NCI-H1105 treated with DMSO at 0.1 percent for 48 hours (cell line): ENCODE measurements at places on chromosomes 4 and X.
A peak's percentile ranks its signal among the peaks of the same experiment; 100 is the strongest.

GRCh38 chr4:145769450-145770037, 89.6 kb downstream of the C4orf51 start:
- no peak for DNase-seq

DNA sequence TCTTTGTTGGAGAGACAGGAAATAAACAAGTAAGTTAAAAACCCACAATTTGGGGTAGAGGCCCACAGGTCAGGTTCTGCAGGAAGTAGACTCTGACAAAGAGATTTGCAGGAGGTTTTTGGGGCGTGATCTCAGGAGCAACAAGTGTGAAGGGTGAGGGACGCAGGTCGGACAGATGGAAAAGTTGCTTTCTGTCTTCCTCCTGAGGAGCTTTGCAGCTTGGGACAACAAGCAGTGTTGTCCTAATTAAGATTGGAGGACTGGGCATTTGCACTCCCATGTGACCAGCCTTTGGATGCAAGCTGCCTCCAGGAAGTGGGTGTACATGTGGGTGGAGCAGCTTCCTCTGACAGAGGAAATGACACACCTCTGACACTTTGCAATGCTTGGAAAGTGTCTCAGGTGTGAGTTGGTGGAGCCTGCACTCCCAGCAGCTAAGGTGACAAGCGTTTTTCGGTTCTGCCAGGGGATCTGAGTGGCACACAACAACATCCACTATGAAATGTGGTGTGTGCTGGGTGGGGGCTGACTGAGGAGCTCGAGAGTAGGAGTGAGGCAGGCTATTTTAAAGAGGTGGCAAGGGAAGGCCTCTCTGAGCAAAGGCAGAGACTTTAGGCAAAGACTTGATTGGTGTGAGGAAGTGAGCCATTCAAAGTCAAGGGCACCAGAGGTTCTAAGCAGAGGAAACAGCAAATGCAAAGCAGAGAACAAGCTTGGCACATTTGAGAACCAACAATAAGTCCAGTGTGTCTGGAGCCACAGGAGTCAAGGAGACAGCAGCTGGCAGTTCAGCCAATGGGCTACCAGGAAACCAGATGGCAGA, 339.8 kb upstream of the GATB start:
- no peak for DNase-seq

DNA sequence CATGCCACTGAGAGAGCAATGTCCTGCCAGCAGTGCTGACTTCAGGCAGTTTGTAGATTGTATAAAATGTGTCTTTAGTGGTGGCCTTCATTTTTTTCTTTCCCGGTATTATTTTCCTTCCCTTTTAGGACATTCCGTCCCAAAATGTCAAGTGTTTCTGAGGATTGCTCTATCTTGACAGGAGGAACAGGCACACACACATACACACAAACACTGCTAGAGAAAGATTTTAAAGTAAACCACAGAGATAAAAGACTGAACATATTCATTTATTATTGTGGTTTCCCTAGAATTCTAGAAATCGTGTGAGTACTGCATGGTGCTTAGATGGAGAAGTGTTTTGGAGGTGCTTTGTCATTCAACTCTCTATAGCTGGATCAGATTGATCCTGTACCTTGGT, 111.9 kb downstream of the GABRB1 start:
- DNase-seq: no peak

- peak; percentile 16 for DNase-seq
Observed at GRCh38 chrX:95291561-95291960, 1393.1 kb upstream of the DIAPH2 start.

- DNase-seq: no peak
Observed at GRCh38 chrX:111649638-111650037, 31.3 kb upstream of the ALG13 start.

DNA sequence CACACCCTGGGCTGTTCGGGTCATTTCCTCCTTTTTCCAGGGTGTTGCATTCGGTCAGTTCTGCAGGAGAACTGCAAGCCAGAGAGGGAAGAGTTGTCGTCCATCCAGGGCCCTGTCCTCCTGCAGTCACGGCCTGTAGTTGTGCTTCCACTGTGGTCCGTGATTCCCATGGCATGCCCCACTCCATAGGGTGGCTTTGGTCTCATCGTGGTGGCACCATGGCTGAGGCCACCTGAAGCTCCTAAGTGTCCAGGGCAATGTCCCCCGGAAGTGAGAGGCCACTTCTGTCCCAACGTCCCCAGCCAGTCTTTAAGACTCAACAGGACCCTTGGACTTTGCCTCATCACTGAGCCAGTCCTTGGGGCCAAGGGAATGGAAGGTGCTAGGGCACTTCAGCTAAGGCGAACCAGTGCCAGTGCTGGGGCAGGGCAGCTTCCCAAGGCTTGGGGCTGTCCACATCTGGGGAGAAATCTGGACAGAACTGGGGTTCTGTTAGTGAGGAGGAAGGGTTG, 83.7 kb downstream of the HTRA3 start:
- no peak for DNase-seq

GRCh38 chrX:49995107-49995731, 72.8 kb downstream of the CLCN5 start:
- no peak for DNase-seq

DNA sequence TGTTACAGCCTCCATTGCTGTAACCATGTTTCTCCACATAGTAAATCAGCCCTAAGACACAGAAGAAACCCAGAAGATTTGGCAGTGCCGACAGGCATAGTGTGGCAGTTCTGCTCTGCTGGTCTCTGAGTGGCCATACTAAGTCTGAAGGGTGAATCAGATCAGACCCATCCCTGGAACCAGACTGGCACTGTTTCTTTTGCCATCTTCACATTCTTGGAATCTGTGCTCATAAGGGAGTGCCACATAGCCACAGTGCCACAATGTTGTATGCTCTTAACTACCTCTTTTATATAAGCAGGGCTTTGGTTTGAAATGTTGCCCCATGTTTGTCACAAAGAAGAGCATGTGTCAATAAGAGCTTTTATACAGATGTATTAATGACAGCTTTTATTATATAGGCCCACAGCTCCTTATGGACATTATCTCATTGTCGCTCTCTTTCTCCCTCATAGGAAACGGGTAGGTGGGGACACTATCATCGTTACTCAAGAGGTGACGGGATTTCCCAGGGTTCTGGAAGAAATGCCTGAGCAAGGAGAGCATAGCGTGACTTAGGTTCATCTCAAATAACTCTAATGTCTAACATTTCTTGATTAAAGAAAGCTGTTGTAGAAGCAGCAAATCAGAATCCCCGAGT, 128.2 kb downstream of the CBR4 start:
- DNase-seq: no peak

DNA sequence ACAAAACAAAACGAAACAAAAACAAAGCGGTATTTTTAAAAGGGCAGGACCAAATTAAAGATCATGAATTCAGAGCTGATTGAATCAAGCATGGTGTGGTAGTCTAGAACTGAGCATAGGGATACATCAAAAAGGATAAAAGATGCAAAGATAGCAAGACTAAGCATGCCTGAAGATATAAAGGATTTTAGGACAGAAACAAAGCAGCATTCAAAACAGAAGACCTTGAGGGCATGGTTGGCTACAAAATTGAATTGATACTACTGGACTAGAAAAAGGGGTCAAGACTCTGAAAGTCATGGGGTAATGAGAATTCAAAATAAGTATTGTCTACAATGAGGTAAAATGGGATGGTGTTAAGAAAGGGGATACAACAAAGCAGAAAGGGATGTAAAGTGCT, 41.6 kb downstream of the RAB33A start:
- DNase-seq: no peak

GRCh38 chrX:23742697-23743622, at the start of gene ACOT9:
TSS of gene ACOT9 (minus strand) at chrX:23743276. CDS start at chrX:23743144, 132 bp downstream.
- peak; percentile 13 for DNase-seq

DNA sequence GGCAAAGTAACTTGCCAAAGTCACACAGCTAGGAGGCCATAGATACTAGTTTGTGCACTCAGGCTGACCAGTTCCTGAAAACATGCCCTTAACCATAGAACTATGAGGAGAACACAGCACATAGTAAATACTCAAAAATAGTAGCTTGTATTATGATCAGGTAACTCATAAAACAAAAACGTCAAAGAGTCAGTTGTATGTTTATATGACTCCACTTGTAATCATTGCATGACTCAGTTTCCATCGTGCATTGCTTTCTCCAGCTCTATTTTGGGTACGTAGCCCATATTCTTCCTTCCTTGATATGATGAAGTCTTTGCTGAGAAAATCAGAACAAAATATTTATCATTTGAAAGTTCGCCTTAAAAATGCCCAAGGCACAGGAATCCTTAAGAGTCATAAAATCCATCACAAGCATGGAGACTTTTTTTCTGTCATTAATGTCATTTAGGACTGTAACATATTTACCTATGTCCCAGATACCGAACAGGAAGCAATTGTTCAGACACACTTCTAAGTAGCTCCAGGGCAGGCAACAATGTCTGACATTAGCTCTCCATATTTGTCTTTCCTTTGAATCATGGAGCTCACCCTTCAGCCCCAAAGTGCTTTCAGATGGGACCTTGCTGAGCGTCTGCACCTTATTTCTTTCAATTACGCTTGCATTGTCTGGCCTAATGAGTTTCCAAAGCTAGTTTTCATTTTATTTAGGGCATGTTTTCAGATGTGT, 11.2 kb upstream of the MID1 start:
- DNase-seq: no peak

GRCh38 chrX:108312957-108313356, 125.3 kb downstream of the COL4A6 start:
- DNase-seq: peak; percentile 49

DNA sequence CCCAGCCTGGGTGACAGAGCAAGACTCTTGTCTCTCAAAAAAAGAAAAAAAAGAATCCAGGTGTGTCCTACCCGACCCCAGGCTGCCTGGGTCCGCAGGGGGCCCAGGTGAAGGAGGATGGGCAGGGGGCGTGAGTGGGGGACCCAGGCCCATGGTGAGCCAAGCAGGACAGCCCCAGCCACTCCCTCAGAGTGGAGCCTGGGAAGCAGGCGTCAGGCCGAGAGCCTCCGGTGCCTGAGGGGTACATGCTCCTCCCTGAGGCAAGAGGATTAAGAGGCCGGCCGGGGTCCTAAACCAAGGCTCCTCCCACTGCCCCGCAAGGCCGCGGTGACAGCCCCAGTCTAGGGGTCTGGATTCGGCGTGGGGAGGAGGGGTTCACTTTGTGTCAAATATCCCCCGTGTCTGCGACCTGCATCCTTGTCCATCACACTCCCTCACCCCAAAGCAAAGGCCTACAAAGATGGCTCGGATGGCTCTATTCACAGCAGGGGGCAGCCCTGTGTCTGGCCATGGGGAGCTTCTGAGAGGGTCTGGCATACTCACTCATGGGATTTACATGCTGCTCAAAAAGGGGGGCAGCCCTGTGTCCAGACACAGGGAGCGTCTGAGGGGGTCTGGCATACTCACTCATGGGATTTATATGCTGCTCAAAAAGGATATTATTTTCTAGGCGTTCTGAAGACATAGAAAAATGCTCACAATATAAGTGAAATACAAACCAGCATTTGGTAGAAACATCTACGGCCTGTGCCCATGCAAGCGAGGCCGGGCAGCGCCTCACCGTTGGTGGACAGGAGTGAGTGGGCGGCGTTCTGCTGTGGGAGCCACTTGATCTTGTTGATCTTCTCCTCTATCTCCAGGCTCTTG, 94.6 kb downstream of the PPP2R2C start:
- no peak for DNase-seq

DNA sequence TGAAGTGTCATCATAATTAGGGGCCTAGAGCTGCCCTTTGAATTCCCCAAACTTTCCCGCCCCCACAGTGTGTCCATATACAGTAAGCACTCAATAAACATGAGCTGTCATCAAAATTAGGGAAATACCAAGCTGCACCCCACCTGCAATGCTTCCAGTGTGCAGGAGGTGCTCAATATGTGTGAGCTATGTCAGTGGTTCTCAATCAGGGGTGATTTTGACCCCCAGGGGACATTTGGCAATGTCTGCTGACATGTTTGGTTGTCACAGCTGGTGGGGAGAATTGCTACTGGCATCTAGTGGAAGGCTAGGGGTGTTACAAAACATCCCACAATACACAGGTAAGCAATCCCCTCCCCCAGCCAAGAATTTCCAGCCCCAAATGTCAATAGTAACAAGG, 748 bp downstream of the CFP start:
- no peak for DNase-seq

- no peak for DNase-seq
Observed at GRCh38 chr4:171281359-171281758, 531.8 kb upstream of the GALNTL6 start.

DNA sequence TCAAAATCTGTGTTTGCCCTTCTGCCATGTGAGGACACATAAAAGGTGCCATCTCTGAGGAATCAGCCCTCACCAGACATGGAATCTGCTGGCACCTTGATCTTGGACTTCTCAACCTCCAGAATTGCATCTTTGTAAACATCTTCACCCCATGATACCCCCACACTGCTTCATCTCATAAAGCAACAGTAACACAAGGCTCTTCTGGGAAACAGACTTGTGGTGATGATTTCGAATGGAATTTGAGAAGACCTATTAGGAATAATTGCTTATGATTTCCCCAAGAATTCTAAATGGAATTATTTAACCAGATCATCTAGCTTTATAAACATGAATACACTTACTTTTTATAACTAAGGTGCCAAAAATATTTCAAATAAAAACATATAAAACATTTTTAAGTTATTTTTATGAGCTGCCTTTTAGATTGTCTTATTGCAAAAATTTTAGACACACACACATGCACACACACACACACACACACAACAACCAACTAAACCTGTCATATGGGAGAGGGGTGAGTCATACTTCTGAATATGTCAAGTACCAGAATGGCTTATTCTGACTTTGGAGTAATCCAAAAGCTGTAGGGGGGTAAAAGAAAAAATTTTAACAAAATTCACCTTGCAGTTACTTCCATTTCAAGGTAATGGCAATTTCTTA, 82.0 kb downstream of the USP46 start:
- DNase-seq: no peak
